Fibroblast of skin of abdomen (primary cell): ENCODE measurements at places on chromosomes 2 and 18.

GRCh38 chr2:112995346-112995920, 9.8 kb upstream of the IL36A start:
- DNase-seq: no peak

GRCh38 chr2:175066411-175066810, 61.2 kb upstream of the CHN1 start:
- DNase-seq: no peak

DNA sequence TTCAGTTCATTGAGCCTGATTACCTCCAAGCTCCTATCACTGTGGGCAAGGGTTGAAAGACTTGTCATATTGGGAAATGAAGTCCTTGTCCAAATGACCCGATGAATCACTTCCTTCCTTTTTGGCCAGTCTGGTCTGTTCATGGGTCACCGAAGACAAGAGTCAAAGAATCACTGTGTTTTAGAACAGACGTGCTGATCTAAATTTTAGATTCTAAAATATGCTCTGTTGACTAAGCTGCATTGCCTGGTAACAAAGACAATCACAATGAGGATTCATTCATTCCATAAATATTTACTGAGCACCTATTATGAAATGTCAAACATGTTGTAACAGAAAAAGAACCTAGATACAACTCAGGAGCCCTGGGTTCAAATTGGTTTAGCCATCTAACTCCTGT, 99.4 kb upstream of the RND3 start:
- DNase-seq: peak; percentile 45

DNA sequence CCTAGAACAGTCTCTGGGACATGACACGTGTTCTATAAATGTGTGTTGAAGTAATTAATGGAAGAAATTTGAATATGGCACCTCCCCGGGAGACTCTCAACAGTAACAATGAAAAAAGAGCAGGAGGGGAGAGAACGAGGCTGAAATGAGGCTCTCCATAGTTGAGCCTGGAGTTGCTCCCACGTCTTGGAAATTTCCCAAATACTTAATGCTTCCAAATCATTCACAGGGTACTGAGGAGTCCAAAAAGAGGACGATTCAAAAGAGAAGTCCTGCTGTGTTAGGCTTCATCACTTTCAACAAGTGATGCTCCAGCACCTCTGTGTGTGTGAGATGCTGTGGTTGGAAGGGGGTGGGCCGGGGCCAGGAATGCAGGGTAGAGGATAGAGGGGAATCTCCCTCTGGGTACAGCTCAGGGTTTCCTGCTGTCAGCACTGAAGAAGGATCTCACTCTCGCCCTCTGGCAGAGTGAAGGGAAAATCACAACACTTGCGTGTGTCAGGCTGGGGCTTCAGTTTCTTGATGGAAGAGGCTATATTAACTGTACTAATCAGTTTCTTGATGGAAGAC, 18.1 kb upstream of the ZNF407 start:
- DNase-seq: peak; percentile 8

DNA sequence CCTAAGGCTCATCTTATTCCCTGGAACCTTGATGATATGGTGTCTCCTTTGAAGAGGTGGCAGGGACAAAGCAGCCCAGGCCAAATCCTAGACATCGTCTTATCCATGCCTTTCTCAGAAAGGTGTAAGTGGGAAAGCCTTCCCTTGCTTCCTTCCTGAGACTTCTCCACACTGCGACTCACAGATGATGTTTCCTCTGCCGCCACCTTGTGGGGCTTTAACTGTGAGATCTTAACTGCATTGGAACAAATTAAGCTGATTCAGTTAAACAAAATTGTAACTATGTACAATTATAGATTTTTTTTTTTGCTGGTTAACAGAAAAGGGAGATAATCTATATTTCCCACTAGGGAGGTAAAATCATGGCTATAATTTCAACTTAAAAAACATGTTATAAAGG, 10.0 kb upstream of the GCA start:
- peak; percentile 23 for DNase-seq

DNA sequence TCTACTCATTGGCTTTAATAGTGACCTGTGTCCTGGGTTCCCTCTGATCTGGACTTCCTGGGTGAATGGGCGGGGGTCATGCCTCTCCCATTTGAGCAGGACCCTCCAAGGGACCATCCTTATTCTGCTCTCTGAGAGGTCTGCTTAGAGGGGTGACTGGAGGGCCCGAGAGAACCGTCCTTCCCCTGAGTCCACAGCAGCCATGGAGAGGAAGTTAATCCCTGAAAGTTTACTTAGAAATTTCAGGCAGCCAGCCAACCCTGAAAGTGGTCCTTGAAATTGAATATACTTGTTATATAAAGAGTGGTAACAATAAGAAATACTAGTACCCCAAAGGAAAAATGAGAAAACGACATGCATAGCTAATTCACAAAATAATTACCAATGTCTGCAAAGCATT, 226.1 kb downstream of the DYSF start:
- DNase-seq: no peak
